ENCODE measurements at places on chromosomes 11 and 22.

GRCh38 chr11:60989093-60989650 lies 17.7 kb downstream of the CD6 start:
- DNase-seq = no peak

DNA sequence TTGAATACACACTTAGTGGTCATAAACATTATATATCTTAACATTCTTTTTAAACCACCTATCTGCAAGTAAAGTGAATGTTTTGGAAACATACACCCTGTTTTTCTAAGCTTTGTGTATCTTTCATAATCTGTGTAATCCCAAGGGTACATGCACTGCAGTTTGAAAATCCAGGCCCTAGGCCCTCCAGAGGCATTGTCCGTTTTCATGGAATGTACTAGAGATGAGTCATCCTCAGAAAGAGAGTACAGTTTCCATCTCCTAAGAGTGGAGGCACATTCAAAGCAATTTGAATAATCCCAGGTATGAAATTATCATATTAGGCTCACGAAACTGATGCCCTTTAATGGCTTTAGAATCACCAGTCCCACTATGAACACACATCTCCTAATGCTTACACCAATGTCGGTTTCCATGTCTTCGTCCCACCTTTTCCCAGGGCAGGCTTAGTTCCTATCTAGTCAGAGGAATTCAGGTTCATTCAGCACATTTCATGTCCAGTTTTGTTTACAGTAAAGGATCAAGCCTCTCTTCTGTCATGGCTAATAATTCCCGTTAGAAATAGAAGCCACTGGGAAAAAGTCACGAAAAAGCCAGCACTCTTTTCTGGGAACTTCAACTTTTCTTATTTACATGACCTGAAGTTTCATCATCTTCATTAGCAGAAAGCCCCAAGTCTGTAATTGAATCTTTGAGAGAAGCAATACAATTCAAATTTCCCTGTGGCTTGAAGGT lies 39.5 kb upstream of the CD44 start:
- DNase-seq = peak; percentile 77

GRCh38 chr11:118531597-118532084 lies 649 bp downstream of the TMEM25 start:
- no peak for DNase-seq

GRCh38 chr11:65492637-65493366 lies 6.0 kb upstream of the MALAT1 start:
- peak; percentile 96 for DNase-seq

- DNase-seq = peak; percentile 90
Observed at GRCh38 chr11:128052912-128053641, 534.3 kb downstream of the ETS1 start.

- DNase-seq = no peak
Observed at GRCh38 chr22:50082961-50083461, 2.2 kb downstream of the MLC1 start.

DNA sequence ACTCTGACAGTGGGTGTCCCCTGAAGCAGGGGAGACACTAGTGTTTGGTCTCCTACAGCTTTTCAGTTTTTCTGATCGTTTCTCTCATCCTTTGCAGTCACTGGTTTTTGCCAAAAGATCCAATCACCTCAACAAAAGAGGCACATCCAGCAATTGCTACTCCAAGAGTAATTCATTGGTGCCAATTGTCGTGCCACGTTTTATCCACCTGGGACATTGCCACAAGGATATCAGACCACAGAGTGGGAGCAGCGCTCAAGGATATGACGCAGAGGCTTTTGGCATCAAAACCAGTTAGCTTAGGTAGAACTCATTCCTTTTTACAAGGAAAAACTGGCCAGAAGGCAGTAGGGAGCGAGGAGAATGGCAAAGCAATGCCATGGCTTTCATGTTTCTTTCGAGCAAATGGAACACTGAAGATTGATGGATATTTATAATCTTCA lies 40.9 kb upstream of the BLID start:
- peak; percentile 83 for DNase-seq
